ENCODE measurements at places on chromosomes 12 and 14. TPM values are rescaled to one million over a fixed set of nuclear protein-coding genes. Genes with fewer than 3 reads are reported as not detected.

GRCh38 chr12:116284396-116284795 lies 6.9 kb upstream of the MED13L start:
- DNase-seq, result no peak

- DNase-seq, result no peak
Observed at GRCh38 chr14:73755434-73756014, 41.3 kb upstream of the PNMA1 start.

OR4E2 gene
- total RNA-seq, result not detected

YY1 gene
- 60.4 TPM for total RNA-seq

HOXC13 gene
- total RNA-seq, result 13.2 TPM

APOLD1 gene
- total RNA-seq, result 39.5 TPM

GRCh38 chr12:94071258-94071657 lies 77.1 kb upstream of the PLXNC1 start:
- DNase-seq, result no peak

All from G401 (cell line).